ENCODE measurements at places on chromosomes 13 and 19. TPM values are rescaled to one million over a fixed set of nuclear protein-coding genes. Genes with fewer than 3 reads are reported as not detected.

Gene YJEFN3
- total RNA-seq, result 0.18 TPM

Gene ANGPTL8
- not detected for total RNA-seq

Gene SKA3
- 4.6 TPM for total RNA-seq

Gene FBL
- total RNA-seq, result 256 TPM

Gene ATP4B
- total RNA-seq, result not detected

Gene ZNF497
- 0.81 TPM for total RNA-seq

Gene ZNF730
- total RNA-seq, result 0.85 TPM

Gene PGLYRP1
- total RNA-seq, result not detected

Gene CPB2
- not detected for total RNA-seq

Gene IGFL1
- total RNA-seq, result not detected

Gene NEK5
- total RNA-seq, result 0.09 TPM

Gene MICOS13
- 63.3 TPM for total RNA-seq

Gene PRRG2
- 4.2 TPM for total RNA-seq

Gene FCER2
- total RNA-seq, result not detected

Gene ZNF28
- 13.0 TPM for total RNA-seq

Gene PNMA8B
- total RNA-seq, result 0.28 TPM

Gene CD209
- total RNA-seq, result not detected

Gene SPC24
- 37.4 TPM for total RNA-seq

Gene SIGLEC9
- total RNA-seq, result not detected

Gene RAB3A
- total RNA-seq, result 0.45 TPM

Gene HRC
- total RNA-seq, result not detected

Gene KLK2
- total RNA-seq, result not detected

Gene LRRC63
- under 0.01 TPM for total RNA-seq

Gene CYP2A6
- not detected for total RNA-seq

Gene TSC22D1
- total RNA-seq, result 61.6 TPM

Gene MEF2B
- total RNA-seq, result not detected

Gene ZNF432
- total RNA-seq, result 8.6 TPM

Gene NKPD1
- total RNA-seq, result 0.09 TPM

Gene CADM4
- total RNA-seq, result 5.8 TPM

Gene C1QTNF9B
- not detected for total RNA-seq

Gene SMIM44
- total RNA-seq, result not detected

Gene ICAM4
- 0.38 TPM for total RNA-seq

Gene CXCL17
- not detected for total RNA-seq

Gene CPAMD8
- total RNA-seq, result 0.18 TPM

Gene ZNF443
- 3.7 TPM for total RNA-seq

Gene CGB2
- 0.19 TPM for total RNA-seq
